ENCODE measurements at places on chromosomes 12 and 14. TPM values are rescaled to one million over a fixed set of nuclear protein-coding genes. Genes with fewer than 3 reads are reported as not detected.

DNA sequence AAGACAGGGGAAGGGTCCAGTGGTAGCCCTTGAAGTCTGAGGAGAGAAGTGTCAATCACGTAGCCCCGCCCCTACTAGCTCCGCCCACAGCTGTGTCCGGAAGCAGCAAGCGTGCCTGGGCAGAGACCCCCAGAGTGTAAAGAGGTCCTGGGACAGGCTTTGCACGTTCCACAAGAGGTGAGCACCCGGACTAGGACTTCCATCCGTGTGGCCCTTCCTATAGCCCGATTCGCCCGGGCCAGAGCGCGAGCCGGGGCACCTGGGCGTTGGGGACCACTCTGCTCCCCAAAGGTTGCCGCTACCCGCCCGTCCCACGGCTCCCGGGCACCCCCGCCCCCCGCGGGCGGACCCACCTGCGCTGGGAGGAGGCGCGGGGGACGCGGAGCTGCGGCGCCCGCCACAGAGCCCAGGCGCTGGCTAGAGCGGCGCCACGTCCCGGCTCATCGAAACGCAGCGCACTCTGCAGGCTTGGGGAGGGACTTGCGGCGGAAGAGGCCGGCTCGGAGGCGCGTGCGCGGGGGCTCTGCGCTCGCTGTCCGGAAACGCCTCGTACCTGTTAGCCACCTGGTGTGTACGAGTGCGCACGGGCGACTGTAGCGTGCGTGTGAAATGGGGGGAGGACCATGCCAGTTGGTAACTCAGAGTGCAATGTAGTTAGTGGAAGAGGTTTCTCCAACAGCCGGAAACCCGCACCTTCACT is at the start of gene RABGGTA:
Gene RABGGTA, minus strand, starts transcription at position 464 of the 700 bp plus-strand sequence. CDS start 482 bp downstream, outside the sequence.
- H3K27ac ChIP-seq: peak within 1 kb of the TSS; percentile 99
- peak; percentile 65 for DNase-seq
- H3K36me3 ChIP-seq: peaks cover 4% of the 10 kb centered on the region
- peak within 1 kb of the TSS; percentile 98 for H3K4me3 ChIP-seq
- H3K27me3 ChIP-seq: no peaks in the 10 kb centered on the region

DNA sequence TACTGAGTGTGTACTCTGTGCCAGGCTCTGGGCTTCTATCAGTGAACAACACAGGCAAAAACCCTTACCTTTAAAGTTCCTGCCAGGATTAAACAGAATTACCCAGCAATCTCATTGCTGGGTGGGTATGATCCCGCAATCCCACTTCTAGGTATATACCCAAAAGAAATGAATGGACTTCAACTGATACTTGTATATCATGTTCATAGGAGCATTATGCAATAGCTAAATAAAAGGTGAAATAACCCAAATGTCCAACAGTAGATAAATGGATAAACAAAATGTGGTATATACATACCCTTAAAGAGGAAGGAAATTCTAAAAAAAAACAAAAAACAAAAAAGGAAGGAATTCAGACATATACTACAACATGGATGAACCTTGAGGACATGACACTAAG is 14.7 kb downstream of the DAZAP2 start:
- H3K4me3 ChIP-seq: no peak overlapping the region
- H3K36me3 ChIP-seq: peaks cover 3% of the 10 kb centered on the region
- no peaks in the 10 kb centered on the region for H3K4me1 ChIP-seq
- H3K27ac ChIP-seq: no peak overlapping the region

DNA sequence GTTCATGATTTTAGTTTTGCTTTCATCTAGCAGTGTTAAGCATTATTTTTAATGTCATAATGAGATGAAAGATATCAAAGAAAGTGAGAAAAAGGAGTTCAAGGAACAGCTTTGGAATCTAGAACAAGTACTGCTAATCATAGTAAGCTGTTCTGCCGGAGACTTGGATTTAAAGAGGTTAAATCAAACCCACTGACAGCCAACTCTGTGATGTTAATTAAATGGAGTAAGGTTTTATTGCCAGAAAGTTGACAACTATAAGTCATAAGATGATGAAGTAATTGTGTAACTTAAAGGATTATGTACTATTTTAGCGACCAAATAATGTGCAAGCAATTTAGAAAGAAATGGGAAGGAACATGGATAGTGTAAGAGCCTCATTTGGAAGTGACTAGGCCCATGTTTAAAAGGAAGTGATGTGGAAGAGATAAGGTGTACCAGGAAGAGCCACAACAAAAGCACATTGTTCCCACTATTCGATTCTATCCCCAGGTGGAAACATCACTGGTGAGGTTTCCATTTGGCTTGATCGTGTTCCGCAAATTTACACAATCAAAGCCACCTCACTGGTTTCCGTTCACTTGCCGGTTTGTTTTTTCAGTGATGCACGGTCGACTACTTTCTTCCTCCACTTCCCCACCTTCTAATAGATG is 388.5 kb downstream of the PAWR start:
- H3K27me3 ChIP-seq: no peaks in the 10 kb centered on the region
- H3K36me3 ChIP-seq: no peaks in the 10 kb centered on the region
- peak overlapping the region; percentile 15 for H3K27ac ChIP-seq
- H3K4me3 ChIP-seq: no peak overlapping the region

DNA sequence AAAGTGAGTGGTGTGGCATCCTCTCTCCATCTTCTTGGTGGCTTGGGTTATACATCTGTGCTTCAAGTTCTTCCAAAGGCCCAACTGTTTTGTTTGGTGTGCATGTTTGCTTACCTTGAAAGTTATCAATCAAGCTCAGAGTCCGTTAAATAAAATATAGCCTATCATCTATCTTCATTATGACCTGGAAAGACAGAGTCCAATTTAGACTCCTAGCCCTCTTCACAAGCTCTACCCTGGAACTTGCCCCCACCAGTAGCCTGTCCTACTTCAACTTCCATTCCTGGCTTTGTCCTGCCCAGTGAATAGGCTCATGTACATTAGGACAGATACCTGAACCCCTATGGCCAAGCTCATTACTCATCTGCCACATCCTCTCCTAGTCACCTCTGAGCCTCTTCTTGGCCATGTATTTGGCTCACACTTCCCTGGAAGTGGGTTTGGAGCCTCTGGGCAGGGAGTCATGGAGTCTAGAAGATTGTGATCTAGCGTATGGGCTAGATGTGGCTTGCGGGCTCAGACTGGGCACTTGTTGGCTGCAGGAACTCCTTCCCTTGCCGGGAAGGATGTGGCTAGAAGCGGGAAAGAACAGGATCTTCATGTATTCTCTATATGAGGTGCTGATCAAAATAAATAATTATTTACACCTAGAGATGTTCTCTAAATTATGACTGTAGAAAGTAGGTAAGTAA is 6.4 kb upstream of the SSTR1 start:
- no peaks in the 10 kb centered on the region for H3K27me3 ChIP-seq
- no peak overlapping the region for H3K27ac ChIP-seq
- H3K4me3 ChIP-seq: no peak overlapping the region
- DNase-seq: no peak

GRCh38 chr12:130839770-130840404 is 837 bp upstream of the STX2 start:
- H3K4me1 ChIP-seq: peaks cover 32% of the 10 kb centered on the region
- no peaks in the 10 kb centered on the region for H3K36me3 ChIP-seq
- peak overlapping the region; percentile 77 for H3K27ac ChIP-seq

- no peaks in the 10 kb centered on the region for H3K4me1 ChIP-seq
- no peak overlapping the region for H3K27ac ChIP-seq
- no peaks in the 10 kb centered on the region for H3K27me3 ChIP-seq
These were observed 258.9 kb downstream of the VRK1 start for GRCh38 chr14:97056086-97056485.

DNA sequence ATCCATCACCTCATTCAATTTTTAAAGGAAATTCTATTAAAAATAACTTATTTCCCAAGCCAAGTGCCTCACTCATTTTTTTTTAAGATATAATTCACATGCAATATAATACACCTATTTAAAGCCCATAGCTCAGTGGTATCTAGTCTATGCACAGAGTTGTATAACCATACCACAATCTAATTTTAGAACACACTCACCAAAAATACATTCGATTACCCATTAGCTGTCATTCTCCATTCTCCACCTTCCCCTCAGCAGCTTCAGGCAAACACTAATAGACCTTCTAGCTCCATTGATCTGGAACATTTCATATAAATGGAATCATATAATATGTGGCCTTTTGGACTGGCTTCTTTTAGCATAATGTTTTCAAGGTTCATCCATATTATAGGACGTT is 49.5 kb downstream of the CLMN start:
- no peak overlapping the region for H3K27ac ChIP-seq
- no peaks in the 10 kb centered on the region for H3K27me3 ChIP-seq

DNA sequence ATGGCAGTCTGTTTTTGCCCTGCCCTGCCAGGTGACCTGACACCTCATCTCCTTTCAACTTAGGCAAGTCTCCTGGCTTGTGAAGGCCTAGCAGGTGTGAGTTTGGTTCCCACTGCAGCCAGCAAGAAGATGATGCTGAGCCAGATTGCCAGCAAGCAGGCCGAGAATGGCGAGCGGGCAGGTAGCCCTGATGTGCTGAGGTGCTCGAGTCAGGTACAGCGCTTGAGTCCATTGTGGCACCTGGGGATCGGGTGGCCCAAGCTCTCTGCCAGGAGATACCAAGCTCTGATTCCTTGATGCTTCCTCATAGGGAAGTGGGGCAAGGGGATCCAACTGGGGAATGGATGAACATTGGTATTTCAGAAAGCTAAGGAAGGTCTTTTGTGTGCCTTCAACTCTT is 4.1 kb upstream of the CSAD start:
- H3K27ac ChIP-seq: no peak overlapping the region
- no peak for DNase-seq
- no peak overlapping the region for H3K4me3 ChIP-seq
- peaks cover 16% of the 10 kb centered on the region for H3K36me3 ChIP-seq

GRCh38 chr12:46160981-46161690 is 107.7 kb downstream of the SLC38A1 start:
- no peaks in the 10 kb centered on the region for H3K4me1 ChIP-seq
- H3K4me3 ChIP-seq: no peak overlapping the region
- no peak for DNase-seq
- no peaks in the 10 kb centered on the region for H3K27me3 ChIP-seq
- no peak overlapping the region for H3K27ac ChIP-seq

GRCh38 chr14:95545515-95546168 is 10.8 kb downstream of the GLRX5 start:
- H3K36me3 ChIP-seq: no peaks in the 10 kb centered on the region
- no peak overlapping the region for H3K4me3 ChIP-seq
- peak overlapping the region; percentile 32 for H3K27ac ChIP-seq
- no peak for DNase-seq

DNA sequence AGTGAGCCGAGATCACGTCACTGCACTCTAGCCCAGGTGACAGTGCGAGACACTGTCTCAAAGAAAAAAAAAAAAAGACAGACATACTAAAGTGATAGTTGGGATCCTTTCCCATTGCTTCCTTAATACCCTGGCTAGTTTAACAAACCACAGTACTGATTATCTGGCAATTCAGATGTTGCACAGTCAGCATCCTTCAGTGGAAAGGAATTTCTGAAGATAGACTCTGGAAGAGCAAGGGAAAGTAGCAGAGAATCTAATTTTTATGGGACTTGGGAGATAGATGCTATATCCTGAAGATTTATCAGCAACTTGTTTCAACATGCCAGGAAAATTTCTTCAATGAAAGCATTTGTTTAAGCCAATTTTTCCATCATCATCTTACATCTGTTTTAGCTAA is 6.5 kb upstream of the PPFIBP1 start:
- H3K4me3 ChIP-seq: no peak overlapping the region
- H3K4me1 ChIP-seq: no peaks in the 10 kb centered on the region
- H3K27ac ChIP-seq: no peak overlapping the region
- DNase-seq: no peak
- no peaks in the 10 kb centered on the region for H3K36me3 ChIP-seq

GRCh38 chr12:57476162-57476992 is 3.3 kb downstream of the ARHGAP9 start:
- H3K4me3 ChIP-seq: peak overlapping the region; percentile 44
- no peaks in the 10 kb centered on the region for H3K36me3 ChIP-seq
- no peaks in the 10 kb centered on the region for H3K4me1 ChIP-seq
- no peak overlapping the region for H3K27ac ChIP-seq
- no peak for DNase-seq

- no peaks in the 10 kb centered on the region for H3K27me3 ChIP-seq
- H3K27ac ChIP-seq: no peak overlapping the region
- H3K4me3 ChIP-seq: no peak overlapping the region
- H3K4me1 ChIP-seq: peaks cover 4% of the 10 kb centered on the region
- no peak for DNase-seq
- H3K36me3 ChIP-seq: no peaks in the 10 kb centered on the region
These were observed 11.1 kb upstream of the NINJ2 start for GRCh38 chr12:674272-674781.

- H3K27ac ChIP-seq: no peak overlapping the region
- H3K36me3 ChIP-seq: peaks cover 97% of the 10 kb centered on the region
- H3K27me3 ChIP-seq: no peaks in the 10 kb centered on the region
- DNase-seq: no peak
- no peak overlapping the region for H3K4me3 ChIP-seq
- no peaks in the 10 kb centered on the region for H3K4me1 ChIP-seq
These were observed 31.3 kb downstream of the A2M start for GRCh38 chr12:9084417-9084816.

- no peaks in the 10 kb centered on the region for H3K27me3 ChIP-seq
- no peaks in the 10 kb centered on the region for H3K36me3 ChIP-seq
- no peaks in the 10 kb centered on the region for H3K4me1 ChIP-seq
- DNase-seq: no peak
- no peak overlapping the region for H3K4me3 ChIP-seq
- no peak overlapping the region for H3K27ac ChIP-seq
These were observed 63.8 kb upstream of the RERGL start for GRCh38 chr12:18153826-18154225.

- H3K4me3 ChIP-seq: no peak overlapping the region
- H3K4me1 ChIP-seq: peaks cover 9% of the 10 kb centered on the region
- H3K36me3 ChIP-seq: no peaks in the 10 kb centered on the region
- DNase-seq: no peak
- no peaks in the 10 kb centered on the region for H3K27me3 ChIP-seq
These were observed 465.2 kb downstream of the PCNX1 start for GRCh38 chr14:71372411-71372838.

- DNase-seq: no peak
- H3K36me3 ChIP-seq: no peaks in the 10 kb centered on the region
These were observed 14.2 kb upstream of the CDKL1 start for GRCh38 chr14:50410921-50411320.

- H3K27me3 ChIP-seq: no peaks in the 10 kb centered on the region
- no peak overlapping the region for H3K27ac ChIP-seq
- H3K4me3 ChIP-seq: no peak overlapping the region
These were observed 26.3 kb upstream of the BBS10 start for GRCh38 chr12:76374386-76375020.

- H3K27ac ChIP-seq: no peak overlapping the region
- no peak overlapping the region for H3K4me3 ChIP-seq
- H3K4me1 ChIP-seq: no peaks in the 10 kb centered on the region
- DNase-seq: no peak
- no peaks in the 10 kb centered on the region for H3K27me3 ChIP-seq
- no peaks in the 10 kb centered on the region for H3K36me3 ChIP-seq
These were observed 527.3 kb upstream of the CCDC196 start for GRCh38 chr14:65958664-65959562.

LAG3 gene
- 4.0 TPM for total RNA-seq

INSM2 gene
- total RNA-seq: not detected

SERPINA12 gene
- total RNA-seq: not detected

SLC4A8 gene
- total RNA-seq: 0.59 TPM

LRRK2 gene
- 34.5 TPM for total RNA-seq

PIWIL1 gene
- total RNA-seq: not detected

CD63 gene
- total RNA-seq: 624 TPM

PRICKLE1 gene
- 21.6 TPM for total RNA-seq

TDRD9 gene
- 1.8 TPM for total RNA-seq

KRT75 gene
- total RNA-seq: not detected

SEL1L gene
- total RNA-seq: 42.0 TPM

TMEM117 gene
- 23.2 TPM for total RNA-seq

ACTN1 gene
- 273 TPM for total RNA-seq

Measured in tibial nerve (tissue), 4 donors.